ENCODE measurements at places on chromosomes 6 and 20.

DNA sequence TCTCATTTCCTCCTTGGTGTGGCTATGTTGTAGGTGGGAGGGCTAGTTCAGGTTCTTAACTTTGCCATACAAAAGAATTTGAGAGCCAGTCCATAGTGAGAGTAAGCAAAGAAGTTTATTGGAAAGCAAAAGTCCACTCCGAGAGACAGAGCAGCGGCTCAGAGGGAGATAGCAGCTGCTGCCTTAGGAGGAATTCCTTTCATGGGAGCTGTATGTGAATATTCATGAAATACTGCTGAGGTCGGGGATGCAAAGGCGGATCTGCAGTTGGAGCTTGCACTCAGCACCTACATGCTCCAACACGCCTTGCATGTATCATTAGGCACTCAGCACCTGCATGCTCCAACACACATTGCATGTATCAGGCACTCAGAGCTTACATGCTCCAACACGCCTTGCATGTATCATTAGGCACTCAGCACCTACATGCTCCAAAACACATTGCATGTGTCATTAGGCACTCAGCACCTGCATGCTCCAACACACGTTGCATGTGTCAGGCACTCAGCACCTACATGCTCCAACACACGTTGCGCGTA, 54.9 kb downstream of the CDH4 start:
- DNase-seq, result no peak

- no peak for DNase-seq
These were observed 383.5 kb downstream of the C6orf118 start for GRCh38 chr6:164925681-164926530.

DNA sequence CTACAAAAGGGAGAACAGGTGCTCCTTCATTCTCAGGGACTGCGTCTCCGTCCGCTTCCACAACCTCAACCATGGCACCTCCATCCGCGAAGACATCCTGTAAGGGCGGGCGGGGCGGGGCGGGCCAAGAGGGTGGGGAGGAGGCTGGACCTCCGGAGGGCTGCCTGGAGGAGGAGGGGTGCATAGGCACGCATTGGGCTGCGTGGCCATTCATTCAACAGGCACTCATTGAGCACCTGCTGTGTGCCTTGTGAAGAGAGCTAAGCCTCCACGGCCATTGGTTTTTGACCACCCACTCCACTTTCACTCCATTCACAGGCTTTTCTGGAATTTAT, 435 bp downstream of the ZSWIM3 start:
- peak; percentile 26 for DNase-seq

GRCh38 chr6:107398001-107398400, 61.4 kb downstream of the PDSS2 start:
- DNase-seq, result no peak

DNA sequence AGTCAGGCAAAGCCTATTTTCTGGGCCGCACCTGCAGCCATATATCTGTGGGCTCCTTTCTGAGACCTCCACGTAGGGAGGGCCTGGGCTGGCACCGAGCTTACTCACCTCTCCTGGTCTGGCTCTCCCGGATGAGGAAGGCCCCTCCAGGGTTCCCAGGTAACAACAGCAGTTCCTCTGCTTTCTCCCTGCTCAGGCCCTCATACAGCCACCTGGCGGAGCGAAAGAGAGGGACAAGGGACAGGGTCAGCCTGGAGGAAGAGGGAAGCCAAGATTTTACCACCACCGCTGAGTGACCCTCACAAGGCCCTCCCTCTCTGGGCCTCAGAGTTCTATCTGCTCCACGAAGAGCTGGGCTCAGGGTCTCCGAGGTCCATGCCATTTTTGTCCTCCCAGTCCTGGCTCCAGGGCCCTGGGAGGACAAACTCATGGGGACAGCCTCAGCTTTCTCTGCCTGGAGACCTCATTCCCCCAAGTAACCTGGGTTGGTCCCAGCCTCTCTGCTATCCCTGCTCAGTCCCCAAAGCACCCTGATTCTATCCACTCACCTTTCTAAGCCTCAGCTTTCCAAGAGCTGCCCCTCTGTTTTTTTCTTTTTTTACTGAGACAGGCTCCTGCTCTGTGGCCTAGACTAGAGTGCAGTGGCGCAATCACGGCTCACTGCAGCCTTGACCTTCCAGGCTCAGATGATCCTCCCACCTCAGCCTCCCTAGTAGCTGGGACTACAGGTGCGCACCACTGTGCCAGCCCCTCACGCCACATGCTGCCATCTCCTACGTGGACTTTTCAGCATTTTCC, 13.3 kb downstream of the SLA2 start:
- DNase-seq, result no peak
